T1000 (cell line): ENCODE measurements at places on chromosomes 1 and 21.

GRCh38 chr1:71655604-71656003, 574.8 kb upstream of the ZRANB2 start:
- no peak for DNase-seq

- DNase-seq, result no peak
Observed at GRCh38 chr1:65229754-65230339, 79.5 kb upstream of the DNAJC6 start.

GRCh38 chr1:8420318-8420717, 102.4 kb downstream of the SLC45A1 start:
- no peak for DNase-seq

- DNase-seq, result no peak
Observed at GRCh38 chr21:38165466-38166172, 91.2 kb upstream of the KCNJ15 start.

- DNase-seq, result peak; percentile 52
Observed at GRCh38 chr1:10528066-10529014, 53.6 kb downstream of the PEX14 start.

GRCh38 chr1:9084906-9085305, 15.5 kb upstream of the SLC2A5 start:
- DNase-seq, result peak; percentile 56

GRCh38 chr1:28648008-28648473, 359 bp upstream of the RNU11 start:
- DNase-seq, result peak; percentile 85

- DNase-seq, result no peak
Observed at GRCh38 chr21:33831962-33832659, 83.5 kb downstream of the ATP5PO start.

DNA sequence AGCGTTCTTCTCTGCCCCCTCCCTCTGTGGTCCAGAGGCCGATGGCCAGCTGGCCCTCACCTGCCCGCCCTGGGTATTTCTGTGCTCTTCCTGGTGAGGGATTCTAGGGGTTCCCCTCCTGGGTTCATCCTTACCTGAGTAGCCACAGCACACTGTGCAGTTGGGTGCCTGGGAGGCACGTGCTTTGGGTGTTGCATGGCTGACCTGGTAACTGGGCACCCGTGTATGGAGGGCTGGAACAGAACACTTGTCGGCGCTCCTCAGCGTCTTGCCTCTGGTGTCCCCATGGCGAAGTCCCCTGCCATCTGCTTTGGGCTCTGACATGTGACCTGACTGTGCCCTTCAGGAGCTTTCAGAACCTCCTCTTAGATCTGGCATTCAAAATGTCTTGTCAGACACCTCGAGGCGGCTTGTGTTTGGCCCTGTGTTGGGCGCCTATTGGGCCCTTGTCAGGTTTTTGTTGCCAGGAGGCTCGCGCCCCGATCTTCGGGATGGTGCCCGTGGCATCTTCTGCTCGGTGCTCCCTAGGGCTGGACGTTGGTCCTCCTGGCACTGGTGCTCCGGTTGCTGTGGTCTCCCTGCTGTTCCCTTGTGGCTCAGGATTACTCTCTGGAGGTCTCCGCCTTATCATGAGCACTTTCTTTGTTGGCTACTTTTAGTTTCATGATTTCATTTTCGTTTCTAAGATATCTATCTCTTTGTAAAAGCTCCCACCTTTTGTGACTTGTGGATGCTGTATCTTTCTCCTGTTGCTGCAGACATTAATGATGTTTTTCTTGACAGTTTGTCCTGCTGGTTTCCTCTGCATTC, 28.5 kb downstream of the SKI start:
- no peak for DNase-seq

GRCh38 chr1:10288029-10288615, 77.8 kb downstream of the KIF1B start:
- DNase-seq, result no peak

DNA sequence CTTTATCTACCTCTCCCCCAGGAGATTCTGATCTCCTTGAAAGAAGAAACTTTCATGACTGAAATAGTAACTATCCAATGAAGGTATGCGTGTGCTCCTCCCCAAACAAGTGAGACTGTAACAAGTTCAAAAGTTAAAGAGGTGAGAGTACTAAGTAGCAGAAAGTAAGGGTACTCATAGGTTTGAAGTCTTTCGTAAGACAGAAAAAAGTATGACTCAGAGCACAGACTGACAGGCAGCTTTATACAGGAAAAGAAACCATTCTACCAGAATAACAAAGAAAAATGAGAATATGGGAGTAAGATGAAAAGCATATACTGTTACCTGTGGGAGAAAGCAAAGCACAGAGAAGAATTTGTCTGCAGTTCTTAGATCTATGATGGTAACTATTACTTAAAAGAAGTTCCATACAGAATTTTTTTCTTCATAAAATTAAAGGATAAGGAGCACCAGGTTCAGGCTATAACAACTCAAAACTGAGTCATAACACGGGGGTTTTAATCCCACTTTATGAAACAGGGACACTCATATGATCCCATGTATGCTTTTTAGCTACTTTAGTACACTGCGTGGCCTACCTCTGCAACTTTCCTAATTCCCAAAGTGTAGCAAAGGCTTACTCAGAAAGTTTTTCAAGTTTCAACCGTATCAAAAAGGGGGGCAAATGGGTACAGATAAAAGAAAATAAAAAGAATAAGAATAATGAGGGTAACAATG, 52.0 kb downstream of the FOXJ3 start:
- no peak for DNase-seq

DNA sequence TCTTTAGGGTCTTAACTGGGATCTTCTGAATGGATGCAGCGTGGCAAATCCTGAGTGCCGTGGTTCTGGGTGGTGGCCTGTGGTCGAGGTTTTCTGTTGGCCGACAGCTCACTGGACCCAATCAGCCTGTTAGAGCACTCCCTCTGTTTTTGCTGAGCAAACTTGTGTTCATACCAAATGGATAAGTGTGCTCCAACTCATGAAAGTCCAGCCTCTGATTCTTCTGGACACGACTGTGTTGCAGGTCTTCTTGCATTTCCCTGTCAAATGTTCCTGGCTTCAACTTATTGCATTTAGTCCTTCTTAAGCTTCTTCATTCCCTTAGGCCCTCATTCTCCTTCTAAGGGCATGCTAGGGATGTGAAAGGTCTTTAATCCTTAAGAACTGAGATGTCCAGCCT, 63.7 kb downstream of the AJAP1 start:
- DNase-seq, result no peak

DNA sequence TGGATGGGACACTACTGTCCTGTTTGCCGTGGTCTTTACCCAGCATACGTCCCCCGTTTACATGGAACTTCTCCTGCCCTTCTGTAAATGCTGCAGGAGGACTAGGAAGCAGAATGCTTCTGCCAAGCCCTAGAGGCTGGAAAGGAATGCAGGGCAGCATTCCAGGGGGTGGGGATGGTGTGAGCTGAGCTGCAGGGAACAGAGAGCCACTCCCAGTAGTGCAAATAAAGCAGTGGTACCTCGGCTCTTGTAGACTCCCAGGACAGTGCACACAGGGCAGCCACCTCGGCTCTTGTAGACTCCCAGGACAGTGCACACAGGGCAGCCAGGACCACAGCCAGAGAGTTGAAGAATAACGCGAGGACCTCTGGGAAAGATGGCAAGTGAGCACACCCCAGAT, 35.4 kb downstream of the PTPRU start:
- DNase-seq, result peak; percentile 43

- no peak for DNase-seq
Observed at GRCh38 chr1:206468571-206468970, 1.7 kb upstream of the IKBKE start.

GRCh38 chr1:152866321-152866720, 6.5 kb downstream of the LCE7A start:
- DNase-seq, result no peak

DNA sequence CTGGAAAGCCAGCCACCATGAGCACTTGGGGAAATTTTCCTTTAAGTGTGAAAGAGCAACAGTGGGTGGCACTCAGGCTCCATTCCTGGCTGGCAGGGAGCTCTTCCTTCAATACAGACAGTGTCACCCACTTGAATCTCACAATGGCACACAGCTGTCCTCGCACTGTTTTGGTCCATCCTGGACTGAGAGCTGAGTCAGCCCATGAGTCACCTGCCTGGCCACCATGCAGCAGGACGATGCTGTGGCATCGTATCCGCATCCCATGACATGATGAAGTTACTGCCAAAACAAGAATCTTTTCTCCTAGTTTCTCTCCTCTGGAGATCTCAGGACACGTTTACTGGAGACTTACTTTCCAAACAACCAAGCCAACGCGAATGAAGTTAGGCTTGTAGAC, 6.0 kb downstream of the TMPRSS2 start:
- no peak for DNase-seq

GRCh38 chr1:27547220-27548116, 56.5 kb downstream of the AHDC1 start:
- DNase-seq, result no peak

DNA sequence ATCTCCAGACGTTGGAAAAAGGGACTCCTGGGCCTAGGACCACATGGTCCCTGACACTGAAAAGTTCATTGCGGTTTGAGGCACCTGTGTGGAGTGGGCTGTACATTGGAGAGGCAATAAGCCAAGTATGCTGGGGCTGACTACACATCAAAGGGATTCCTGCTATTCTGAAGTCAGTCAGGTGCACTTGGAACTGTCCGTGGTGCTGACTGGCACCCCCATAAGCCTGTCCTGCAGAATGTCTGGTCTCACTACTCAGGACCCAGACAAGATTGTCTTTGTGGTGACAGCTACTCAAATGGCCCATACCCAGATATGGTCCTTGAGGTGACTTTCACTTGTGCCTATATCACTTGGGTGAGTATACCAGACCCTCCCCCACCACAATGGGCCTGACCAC, 150.6 kb downstream of the RWDD3 start:
- peak; percentile 38 for DNase-seq

- no peak for DNase-seq
Observed at GRCh38 chr1:65105596-65105995, 42.4 kb upstream of the AK4 start.
